ENCODE measurements at places on chromosomes 2 and 18.

GRCh38 chr18:32201948-32202672, 12.3 kb downstream of the MEP1B start:
- no peak for DNase-seq

GRCh38 chr2:33207151-33207740, 260.5 kb downstream of the LTBP1 start:
- DNase-seq: no peak

DNA sequence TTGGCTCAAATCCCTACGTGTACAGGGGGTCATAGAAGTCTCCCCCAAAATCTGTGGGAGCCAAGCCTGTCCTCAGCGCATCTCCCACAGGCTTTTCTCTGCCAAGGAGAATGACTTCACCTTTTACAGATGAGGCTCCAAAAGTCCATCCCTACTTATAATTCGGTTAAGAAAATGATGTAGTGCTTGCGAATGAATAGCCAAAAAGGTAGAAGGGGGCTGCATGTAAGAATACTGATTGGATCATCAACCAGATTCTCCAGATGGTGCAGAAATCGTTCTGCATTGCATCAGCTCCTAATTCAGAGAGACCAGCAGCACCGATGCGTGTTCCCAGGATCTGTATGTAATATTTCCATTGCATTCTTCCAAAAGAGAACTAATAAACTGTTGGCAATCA, 91.9 kb downstream of the EPHA4 start:
- no peak for DNase-seq

DNA sequence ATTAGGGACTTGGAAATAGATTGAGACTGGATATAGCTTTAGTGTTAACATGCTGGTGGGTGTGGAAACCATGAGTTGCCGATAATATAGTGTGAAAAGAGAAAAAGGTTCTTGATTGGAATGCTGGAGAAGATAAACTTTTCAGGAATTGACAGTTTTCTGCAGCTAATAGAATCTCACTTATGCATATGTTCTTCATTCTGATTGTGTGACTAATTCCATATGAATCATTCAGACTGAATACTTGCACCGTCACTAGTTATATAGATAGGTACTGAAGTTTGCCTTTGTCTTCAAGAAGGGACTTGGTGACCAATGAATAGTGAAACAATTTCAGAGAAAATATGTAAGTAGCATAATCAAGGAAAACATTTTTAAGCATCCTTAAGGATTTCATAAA, 225.7 kb upstream of the FOSL2 start:
- no peak for DNase-seq

GRCh38 chr2:25386971-25387875, 45.5 kb upstream of the DNMT3A start:
- DNase-seq: no peak
